Cortex of kidney (tissue), 1 donor: ENCODE measurements at places on chromosomes 16 and 17.

- no peak for DNase-seq
Measured at GRCh38 chr17:61203671-61204131, 195.9 kb upstream of the TBX2 start.

DNA sequence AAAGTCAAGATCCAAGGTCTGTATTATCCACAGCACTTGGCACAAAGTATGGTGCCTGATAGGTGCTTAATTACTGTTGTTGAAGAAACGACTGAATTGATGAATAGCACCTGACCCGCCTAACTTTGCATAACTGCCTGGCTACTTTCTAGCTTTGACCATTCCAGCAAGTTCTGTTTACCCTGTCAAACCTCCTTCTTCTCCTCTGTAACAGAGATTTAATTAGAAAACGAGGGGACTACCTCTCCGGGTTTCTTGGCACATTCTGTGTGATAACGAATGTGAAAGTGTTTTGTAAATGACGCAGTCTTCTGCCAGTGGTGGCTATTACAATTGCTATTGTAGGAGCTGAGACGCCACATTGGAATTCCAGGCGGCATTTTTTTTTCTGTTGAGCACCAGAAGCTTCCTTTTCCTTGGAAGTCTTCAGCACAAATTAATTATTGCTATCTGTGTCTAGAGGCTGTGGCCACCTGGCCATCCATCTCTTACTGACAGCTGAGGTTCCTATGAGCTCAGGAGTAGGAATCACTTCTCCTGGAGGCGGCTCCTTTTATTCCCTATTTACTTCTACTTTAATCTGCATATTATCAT lies 522.9 kb downstream of the HS3ST4 start:
- no peak for DNase-seq

GRCh38 chr17:30476726-30477082 lies 504 bp upstream of the GOSR1 start:
- DNase-seq: no peak

DNA sequence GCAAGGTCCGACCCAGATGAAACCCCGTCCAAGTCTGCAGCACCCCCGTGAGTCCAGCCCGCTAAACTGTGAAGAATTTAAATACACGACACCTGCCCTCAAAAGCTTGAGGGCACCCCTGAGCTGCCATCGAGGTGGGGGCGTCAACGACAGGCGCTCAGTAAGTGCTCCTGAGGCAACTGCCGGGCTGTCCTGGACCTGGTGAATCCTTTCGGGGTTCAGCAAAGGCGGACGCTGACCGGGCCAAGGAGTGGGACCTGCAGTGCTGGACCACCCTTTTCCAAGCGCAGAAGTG lies 512 bp upstream of the ENDOV start:
- no peak for DNase-seq

DNA sequence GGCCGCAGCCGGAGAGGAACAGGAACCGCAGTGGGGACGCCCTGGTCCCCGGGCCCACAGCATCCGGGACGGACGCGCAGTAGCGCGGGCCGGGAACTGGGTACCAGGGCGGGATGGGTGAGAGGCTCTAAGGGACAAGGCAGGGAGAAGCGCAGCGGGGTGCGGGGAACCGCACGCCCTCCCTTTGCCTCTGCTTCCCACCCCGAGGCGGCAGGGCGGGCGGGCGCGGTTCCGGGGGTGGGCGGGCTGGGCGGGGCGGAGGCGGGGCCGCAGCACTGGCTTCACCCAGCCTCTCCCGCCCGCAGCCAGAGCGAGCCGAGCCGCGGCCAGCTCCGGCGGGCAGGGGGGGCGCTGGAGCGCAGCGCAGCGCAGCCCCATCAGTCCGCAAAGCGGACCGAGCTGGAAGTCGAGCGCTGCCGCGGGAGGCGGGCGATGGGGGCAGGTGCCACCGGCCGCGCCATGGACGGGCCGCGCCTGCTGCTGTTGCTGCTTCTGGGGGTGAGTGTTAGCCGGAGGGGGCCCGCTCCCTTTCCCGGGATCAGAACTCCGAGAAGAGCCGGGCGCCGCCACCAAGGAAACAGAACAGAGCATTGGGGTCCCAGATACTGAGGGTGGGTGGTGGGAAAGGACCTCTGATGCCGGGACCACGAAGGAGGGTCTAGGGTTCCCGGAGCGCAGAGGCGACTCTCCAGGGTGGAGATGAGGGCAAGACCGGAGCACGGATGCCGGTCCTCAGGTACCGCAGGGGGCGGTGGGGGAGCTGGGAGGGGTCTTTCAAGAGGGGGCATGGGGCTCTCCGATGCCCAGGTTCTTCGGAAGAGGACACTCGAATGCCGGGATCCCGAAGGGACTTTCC lies at the start of gene NGFR:
Gene NGFR, plus strand, starts transcription at position 308 of the 856 bp plus-strand sequence. Its CDS starts 125 bp downstream, at position 433.
- no peak for DNase-seq

GRCh38 chr16:57051696-57052228 lies 40.6 kb upstream of the CPNE2 start:
- no peak for DNase-seq

- no peak for DNase-seq
Measured at GRCh38 chr17:72332367-72332766, 211.5 kb downstream of the SOX9 start.

DNA sequence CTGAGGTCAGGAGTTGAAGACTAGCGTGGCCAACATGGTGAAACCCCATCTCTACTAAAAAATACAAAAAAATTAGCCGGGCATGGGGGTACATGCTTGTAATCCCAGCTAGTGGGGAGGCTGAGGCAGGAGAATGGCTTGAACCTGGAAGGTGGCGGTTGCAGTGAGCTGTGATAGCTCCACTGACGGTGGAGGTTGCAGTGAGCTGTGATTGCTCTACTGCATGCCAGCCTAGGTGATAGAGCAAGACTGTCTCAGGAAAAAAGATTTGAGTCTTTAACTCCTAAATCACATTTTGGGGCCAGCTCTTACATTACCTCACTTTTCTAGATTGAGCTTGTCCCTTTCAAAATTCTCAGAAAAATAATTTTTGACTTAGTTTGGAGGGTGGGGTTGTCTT lies 15.2 kb downstream of the VMP1 start:
- DNase-seq: no peak

DNA sequence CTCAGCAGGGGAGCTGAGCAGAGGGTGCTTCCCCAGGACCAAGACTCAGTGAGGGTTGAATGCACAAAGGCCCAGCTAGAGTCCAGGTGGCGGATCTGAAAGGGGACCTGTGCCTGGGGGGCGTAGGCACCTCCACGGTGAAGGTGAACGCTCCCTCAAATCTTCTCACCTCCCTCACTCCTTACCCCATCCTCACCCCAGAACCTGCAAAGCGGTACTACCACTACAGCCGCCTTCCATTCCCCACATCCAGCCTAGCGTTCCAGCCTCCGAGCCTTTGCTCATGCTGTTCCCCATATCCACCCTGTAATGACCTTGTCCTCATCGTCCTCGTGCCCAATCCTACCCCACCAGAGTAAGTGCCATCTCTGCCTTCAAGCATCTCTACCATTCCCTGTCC lies 30.6 kb downstream of the TRPV3 start:
- no peak for DNase-seq

- DNase-seq: no peak
Measured at GRCh38 chr17:56158344-56158743, 5.1 kb downstream of the ANKFN1 start.

- no peak for DNase-seq
Measured at GRCh38 chr16:27446721-27447120, 44.7 kb downstream of the IL21R start.

DNA sequence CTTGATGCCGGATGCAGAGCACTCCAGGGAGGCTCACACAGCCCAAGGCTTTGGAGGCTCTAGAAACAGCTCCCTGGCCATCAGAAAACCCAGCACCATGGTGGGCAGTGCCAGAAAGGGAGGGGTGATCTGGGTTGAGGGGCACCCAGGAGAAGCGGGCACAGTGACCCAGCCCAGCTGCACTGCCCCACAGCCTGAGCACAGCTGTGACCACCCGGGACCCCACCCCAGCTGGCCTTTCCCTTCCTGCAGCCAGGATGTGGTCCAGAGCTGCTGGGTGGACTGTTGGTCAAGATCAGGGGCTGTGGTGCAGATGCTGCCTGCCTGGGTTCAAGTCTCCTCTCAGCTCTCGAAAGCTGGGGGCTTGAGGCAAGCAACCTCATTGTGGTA lies 223.1 kb downstream of the ZNF423 start:
- no peak for DNase-seq

DNA sequence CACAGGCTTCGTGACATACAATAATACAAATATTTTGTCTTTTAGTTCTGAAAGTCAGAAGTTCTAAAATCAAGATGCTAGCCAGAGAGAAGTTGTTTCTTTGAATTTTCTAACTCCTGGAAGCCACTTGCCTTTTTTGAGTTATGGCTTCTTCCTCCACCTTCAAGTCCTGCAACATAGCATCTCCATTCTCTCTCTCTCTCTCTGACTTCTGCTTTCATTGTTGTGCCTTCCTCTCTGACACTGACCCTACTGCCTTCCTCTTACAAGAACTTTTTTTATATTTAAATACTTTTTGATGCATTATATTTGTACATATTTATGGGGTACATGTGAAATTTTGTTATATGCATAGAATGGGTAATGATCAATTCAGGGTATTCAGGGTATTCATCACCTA lies 205.9 kb downstream of the MAP2K6 start:
- no peak for DNase-seq

GRCh38 chr16:4935241-4935855 lies 1.6 kb downstream of the PPL start:
- no peak for DNase-seq

- no peak for DNase-seq
Measured at GRCh38 chr17:21285164-21286065, 904 bp downstream of the MAP2K3 start.

DNA sequence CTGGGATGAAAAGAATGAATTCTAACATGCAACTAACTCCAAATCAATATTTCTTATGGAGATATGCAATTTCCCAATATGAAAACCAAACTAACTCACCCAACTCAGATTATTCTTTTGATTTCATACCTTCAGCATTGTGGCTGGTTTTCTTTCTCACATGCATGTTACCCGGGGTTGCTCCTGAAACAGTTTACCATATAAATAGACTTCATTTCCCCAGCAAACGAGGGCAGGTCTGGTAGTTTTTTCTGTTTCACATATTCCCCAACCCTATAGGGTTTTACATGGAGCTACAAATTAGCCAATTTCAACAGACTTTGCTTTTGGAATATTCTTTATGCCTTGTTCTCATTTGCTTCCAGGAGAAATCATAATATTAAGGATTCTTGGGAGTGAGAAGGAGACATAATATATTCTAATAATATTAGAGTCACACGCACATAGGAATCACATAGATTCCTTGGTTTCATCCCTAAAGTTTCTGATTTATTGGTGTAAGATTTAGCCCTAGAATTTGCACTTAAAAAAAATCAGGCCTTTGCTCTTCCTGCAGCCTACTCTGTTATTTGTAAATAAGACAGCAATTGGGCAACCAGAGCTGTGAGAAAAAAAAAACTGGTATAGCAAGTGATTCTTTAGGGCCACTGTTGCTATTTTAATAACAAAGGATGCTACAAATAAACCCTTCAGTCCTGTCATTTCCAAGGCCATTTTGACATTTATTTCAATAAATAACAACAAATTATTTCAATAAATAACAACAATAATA lies 60.3 kb upstream of the FAM20A start:
- no peak for DNase-seq

GRCh38 chr17:79784353-79785016 lies 6.5 kb downstream of the CBX2 start:
- DNase-seq: no peak

DNA sequence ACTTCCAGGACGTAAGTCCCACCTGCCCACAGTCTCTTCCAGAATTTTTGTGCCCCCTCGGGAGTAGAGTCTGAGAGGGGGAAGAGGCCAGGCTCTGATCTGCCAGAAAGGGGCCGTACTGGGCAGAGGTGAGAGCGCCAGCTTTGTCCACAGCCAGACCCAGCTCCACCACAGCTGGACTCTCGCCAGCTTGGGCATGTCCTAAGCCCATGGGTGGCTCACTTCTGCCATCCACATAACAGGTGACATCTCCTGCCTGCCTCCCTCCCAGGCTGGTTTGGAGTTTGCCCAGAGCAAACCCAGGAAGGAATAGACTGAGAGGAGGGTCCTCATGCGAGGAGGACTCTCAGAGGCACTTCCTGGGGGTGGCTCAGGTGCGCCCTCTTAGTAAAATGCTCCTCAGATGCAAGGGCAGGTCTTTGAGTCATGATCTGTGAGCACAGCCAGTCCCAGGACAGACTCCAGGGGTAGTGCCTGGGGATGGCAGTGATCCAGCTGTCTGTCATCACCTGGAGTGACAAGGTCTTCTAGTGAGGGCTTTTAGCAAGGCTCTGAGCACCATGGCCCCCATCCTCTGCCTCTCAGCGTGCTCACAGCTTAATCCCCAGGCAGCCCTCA lies 89.2 kb downstream of the AMFR start:
- no peak for DNase-seq

- DNase-seq: no peak
Measured at GRCh38 chr17:56891751-56892150, 22.1 kb downstream of the TRIM25 start.

DNA sequence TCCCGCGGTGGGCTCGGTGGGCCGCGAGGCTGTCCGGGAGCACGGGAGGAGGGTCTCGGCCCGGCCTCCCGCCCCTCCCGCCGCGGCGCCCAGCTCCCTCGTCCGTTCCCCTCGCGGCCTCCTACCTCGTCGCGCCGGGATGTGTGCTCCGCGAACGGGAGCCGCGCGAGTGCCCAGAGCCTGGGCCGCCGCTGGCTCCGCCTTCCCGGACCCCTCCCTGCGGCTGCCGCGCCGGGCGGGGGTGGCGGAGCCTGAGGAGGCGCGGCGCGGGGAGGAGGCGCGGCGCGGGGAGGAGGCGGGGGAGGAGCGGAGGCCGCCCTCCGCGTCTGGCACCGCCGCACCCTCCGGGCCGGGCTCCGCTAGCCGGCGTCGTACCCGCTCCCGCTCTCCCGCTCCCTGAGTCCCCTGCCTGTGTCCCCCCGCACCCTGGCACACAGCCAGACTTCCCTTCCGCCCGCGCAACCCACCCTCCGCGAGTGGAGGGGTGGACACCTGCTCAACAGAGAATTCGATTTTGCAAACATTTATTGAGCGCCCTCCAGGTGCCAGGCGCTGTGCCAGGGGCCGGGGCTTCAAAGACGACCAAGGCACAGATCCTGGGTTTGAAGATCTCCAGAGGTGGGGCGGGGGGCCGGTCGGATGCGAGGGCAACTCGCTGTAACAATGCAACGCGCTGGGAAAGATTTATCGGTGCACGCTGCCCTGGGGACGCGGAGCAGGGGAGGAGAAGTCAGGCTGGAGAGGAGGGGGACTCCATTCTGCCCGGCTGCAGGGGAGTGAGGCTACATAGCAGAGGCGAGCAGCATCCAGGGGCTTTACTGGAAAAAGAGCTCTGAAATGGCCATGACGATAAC lies at the start of gene MPP3:
Gene MPP3, minus strand, starts transcription at position 171 of the 854 bp plus-strand sequence. CDS start 1,240 bp downstream, outside the sequence.
- DNase-seq: no peak

DNA sequence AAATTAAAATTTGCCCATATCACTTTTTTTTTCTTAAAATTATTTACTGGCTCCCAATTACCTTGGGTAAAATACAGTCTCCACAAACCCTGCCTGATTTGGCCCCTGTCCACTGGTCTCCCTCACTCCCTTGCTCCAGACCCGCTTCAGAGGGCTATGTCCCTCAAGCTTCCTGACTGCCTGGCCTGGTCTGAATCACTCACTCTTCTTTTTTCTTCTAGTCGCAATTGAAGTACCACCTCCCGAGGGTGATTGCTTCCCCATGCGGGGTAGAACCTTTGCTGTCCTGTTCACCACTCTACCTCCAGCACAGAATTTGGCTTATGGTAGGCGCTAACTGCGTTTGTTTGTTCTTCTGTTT lies 598 bp upstream of the PGAP3 start:
- DNase-seq: no peak

GRCh38 chr16:87216841-87217275 lies 100.3 kb downstream of the C16orf95 start:
- no peak for DNase-seq

GRCh38 chr16:86059253-86060171 lies 160.6 kb downstream of the IRF8 start:
- no peak for DNase-seq
